ENCODE measurements at places on chromosomes 5 and 9.

GRCh38 chr5:112342389-112342788, 76.7 kb downstream of the EPB41L4A start:
- DNase-seq: no peak

- no peak for DNase-seq
Measured at GRCh38 chr5:65749956-65750355, 28.0 kb downstream of the NLN start.

DNA sequence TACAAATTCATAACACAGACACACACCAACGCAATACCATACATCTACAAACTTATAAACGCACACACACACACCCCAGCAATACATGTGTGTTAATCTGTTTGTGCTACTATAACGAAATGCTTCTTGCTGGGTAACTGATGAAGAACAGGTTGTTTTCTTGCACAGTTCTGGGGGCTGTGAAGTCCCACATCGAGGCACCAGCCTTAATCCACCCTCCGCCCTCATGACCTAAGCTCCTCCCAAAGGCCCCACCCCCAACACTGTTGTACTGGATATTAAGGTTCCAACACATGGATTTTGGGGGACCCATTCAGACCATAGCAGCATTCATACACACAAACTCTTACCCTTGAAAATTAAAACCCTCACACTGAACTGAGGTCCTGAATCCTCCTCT, 38.8 kb upstream of the LPCAT1 start:
- DNase-seq: no peak

DNA sequence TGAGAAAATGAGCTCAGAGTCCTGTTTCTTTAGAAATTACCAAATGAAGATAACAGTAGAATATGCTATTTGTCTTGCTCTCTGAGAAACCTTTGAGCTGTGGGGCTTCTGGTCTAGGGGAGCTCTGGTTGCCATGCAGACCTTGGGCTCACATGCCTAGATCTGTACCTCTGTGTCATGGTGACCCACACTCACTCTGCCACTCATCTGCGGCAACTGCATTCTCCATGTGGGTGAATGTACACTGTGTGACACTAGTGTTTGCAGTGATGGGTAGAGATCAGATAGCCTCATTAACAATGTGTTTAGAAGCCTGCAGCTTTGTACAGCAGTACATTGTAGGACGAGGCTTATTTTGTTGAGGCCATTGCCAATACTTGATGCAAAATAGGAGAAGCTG, 521.2 kb downstream of the CHSY3 start:
- DNase-seq: no peak

DNA sequence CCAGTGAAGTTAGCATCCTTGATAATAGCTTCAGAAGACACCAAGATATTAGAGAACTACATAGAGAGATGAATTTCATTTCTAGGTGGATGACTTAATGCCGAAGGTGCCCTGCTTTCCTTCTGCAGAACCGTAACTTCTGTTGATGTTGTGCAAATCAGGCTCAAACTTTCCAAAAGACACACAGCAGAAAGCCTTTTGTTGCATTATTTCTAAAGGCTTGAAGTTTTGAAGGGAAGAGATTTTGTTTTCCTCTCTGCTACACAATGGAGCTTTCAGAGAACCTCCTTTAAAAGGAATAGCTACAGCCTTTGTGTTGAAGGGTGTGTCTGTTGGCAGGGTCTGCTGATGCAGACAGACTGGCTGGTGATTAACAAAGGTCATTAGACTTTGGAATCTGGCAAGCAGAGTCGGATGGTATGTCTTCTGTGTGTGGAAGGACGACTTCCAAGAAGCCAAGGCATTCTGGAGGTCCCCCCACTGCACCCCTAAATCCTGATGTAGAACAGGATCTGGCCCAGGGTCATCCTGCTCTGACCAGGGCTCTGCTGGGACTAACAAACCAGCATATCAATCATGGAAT, 57.8 kb downstream of the ZNF462 start:
- peak; percentile 40 for DNase-seq

GRCh38 chr9:22204240-22204639, 195.1 kb upstream of the CDKN2B start:
- no peak for DNase-seq

GRCh38 chr5:56565644-56566043, 249.7 kb upstream of the MAP3K1 start:
- DNase-seq: no peak

DNA sequence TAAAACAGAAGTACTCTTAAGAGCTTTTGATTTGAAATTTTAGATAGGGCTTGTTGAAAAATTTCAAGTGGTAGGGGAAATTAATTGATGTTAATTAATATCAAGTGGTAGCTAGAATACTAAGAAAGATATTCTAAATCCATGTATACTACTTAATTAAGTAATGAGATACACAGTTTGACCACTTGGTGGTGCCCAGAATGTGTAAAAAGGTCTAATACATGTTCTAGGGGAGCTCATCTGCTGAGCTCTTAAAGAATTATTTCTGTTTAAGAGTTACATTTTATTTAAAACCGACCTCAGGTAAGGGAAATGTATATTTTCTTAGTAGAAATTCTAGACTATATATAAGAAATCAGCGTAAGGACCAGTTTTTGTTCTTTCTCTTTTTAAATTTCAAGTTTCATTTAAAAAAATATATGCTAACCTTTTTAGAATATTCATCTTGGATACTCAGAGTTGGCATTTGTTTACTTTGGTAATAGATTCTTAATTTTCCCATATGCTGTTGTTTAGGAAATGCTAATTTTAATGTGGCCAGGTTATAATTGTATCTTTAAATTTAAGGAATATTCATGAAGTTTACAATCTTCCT, 61.5 kb downstream of the LNPEP start:
- DNase-seq: peak; percentile 67

DNA sequence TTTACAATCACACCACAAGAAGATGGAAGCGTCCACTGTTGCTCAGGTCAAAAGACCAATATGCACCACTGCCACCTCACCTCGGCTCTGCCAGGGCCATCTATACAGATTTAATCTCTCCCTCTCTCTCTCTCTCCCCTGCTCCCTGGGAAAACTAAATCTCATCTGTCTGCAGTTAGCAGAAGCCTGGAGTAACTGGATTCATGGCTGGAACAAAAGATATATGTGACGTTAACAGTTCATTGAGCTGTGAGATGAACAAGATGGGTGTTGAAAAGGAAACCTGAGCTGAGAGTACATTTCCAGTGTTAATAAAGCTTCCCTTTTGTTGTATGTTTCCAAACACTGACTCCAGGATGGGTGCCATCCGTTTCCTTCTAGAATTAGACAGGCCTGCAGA, 369.7 kb downstream of the CDK5RAP2 start:
- no peak for DNase-seq

GRCh38 chr5:14572836-14573235, 8.8 kb upstream of the OTULINL start:
- no peak for DNase-seq

- no peak for DNase-seq
Measured at GRCh38 chr5:9482381-9482780, 63.5 kb downstream of the SEMA5A start.

DNA sequence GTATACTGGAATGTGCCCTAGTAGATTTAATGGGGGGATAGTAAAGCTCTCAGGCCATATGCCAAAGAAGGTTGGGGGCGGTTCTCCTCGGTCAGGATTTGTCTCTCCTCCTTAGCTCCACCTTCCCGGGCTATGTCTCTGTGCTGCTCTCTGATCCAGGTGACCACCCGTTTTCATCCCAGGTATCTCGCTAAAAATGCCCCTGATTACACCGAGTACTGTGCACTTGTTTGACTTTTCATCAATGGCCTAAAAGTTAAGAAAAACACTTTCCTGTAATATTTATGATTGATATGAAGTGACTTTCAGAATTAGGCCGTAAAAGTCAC, 724 bp downstream of the NDUFS6 start:
- DNase-seq: no peak

DNA sequence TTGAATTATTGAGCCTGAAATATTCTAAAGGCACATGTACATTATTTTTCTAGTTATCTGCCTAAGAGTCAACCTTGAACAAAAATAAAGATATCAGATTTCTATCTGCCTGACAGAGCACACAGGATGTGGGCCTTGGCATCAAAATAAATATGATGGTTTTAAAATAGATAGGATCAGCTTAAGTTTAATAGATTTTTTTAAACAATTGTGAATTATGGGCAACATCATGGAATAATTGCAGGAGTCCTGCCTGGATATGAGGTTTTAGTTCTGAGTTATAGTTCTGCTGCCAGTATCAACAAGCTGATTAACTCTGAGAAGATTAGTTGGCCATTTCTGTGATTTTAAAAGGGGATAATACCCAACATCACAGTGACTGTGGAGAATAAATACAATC, 107.0 kb upstream of the PCA3 start:
- peak; percentile 25 for DNase-seq

- DNase-seq: no peak
Measured at GRCh38 chr5:73440262-73440661, 8.3 kb downstream of the FOXD1 start.

GRCh38 chr9:98992885-98993569, 49.3 kb downstream of the COL15A1 start:
- no peak for DNase-seq

DNA sequence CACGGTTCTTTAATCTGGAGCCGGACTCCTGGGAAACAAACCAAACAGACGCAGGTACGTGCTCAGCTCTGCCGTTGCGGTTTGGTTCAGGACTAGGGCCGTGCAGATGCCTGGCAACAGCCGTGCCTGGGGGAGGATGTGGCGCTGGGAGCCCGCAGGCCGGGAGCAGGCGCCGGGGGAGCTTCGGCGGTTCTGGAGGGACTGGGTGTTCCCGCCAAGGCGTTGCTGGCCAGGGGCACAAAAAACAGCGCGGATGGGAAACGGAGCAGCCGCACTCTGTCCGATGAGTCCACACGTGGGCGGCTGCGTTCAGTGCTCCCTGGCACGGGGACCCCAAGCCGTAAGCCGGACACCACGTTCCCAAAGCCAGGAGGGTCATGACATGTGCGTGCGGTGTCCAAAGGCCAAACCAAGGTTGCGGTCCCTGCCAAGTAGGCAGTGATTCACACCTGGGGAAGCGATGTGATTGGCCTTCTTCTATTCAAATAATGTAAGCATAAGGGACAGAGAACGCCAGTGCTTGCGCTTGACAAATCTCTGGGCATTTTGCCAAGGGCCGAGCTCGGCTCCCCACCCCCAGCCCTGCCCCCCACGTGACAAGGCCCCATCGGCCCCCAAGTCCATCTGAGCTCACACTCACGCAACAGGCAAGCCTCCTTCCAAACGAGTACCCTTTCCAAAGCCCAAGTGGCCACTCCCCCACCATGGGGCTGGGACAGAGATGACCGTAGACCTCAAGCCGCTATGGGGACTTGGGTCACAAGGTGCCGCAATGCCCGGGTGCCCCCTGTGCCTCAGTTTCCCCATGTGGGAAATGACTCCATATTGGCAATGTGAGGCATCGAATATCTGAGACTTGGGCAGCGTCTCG, 49.7 kb upstream of the NKD2 start:
- peak; percentile 40 for DNase-seq

- no peak for DNase-seq
Measured at GRCh38 chr9:138080979-138081378, 203.4 kb downstream of the CACNA1B start.

- DNase-seq: peak; percentile 33
Measured at GRCh38 chr9:91758491-91758981, 191.5 kb downstream of the ROR2 start.

DNA sequence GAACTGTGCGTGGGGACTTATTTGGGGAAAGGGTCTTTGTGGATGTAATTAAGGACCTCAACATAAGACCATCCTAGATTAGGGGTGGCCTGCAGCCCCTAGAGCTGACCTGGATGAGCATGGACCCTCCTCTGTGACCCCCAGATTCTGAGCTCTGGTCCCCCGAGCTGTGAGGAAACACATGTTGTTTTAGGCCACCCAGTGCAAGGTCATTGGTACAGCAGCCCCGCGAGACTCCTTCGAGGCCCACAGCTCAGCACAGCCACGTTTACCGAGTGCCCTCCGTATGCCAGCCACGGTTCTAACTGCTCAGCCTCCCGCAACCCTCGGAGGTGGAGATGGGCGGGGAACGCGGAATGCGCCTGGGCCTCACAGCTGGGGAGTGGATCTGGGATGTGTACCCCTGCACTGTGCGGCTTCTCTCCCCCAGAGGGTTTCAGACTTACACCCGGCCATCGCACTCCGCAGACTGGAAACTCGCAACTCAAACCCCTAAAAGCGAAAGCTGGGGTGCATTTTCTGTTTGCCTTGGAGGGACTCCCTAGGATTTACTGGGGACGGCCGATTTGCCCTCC, 4.5 kb upstream of the GPSM1 start:
- DNase-seq: no peak

DNA sequence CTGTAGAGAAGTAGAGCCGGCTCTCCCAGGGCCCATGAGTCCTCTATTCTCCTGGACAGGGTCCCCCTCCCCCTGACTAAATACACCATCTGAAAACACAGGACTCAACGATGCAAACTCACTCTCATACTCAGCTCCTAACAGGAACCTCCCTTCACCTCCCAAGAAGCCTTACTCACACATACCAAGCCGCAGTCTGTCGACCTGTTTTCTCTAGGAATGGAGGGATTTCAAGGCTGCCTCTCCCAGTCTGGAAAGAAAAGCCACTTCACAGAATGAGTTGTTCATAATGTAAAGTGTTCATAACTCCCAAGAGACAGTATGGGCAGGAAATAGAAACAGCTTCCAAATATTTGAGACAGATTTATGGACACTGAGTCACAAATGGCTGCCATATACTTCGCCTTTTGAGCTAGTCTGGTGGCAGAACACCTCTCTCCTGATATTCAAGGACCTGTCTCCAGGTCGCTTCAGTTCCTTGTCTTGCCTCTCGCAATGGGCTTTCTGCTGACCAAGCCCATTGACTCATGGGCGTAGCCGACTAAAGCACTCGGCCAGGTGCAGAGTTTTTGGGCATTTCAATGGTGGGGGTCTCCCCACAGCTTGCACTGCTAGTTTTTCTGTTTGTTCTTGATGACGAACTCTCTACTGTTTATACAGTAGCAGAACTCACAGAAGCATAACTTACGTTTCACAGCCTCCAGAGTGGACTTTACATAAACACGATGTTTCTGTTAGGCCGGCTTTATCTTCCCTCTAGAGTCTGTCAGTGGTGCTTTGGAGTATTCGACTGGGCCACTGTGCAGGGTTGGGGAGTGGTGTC, 25.0 kb upstream of the IL17B start:
- DNase-seq: peak; percentile 90

GRCh38 chr9:120153258-120153657, 426.7 kb downstream of the CDK5RAP2 start:
- DNase-seq: no peak

- DNase-seq: no peak
Measured at GRCh38 chr9:135931349-135931820, 24.0 kb upstream of the CAMSAP1 start.

All from astrocyte of the spinal cord (primary cell).